HFF-Myc (cell line): ENCODE measurements at places on chromosomes 1 and 21.

DNA sequence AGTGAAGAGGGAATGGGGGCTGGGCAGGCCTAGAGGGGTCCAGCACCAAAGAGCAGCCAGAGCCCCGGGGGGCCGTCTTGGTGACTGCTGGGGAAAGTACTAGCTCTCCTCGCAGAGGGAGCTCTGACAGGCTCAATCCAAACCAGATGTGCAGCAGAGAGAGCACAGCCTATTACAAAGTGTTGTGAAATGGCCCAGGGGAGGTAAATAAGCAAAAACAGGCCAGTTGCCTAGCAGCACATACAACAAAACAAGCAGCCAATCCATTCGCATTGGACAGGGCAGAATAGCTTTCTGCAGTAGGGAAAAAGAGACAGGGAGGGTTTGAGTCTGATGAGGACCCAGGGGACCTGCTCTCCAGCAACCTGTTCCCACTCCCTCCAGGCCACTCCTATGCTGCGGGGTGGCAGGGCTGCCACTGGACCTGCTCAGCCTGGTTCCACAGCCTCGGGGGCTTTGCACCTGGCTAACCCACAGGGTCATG, 239.6 kb upstream of the FGGY start:
- DNase-seq, result peak; percentile 97

GRCh38 chr1:59445040-59445439, 148.1 kb downstream of the FGGY start:
- no peak for DNase-seq

DNA sequence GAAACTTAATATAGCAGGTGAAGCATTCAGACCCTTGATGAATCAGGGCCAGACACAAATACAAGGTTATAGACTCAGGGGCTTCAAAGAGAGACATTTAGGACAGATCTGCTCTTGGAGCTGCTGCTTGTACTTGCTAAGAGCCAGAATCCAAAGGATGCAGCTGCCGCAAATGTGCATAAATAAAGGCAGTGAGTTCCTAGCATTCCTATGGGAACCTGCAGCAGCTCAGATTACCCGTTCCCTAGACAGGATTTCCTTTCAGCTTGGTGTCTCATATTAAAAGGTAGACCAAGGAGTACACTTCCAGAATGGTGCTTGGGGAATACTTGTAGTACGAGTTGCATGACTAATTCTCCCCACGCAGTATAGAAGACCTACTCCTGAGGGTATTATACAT, 9.7 kb upstream of the LRRC53 start:
- DNase-seq, result no peak

- DNase-seq, result no peak
These were observed 17.4 kb upstream of the HIVEP3 start for GRCh38 chr1:41936107-41936506.

- no peak for DNase-seq
These were observed 35.2 kb downstream of the TGFBR3 start for GRCh38 chr1:91850708-91851107.

DNA sequence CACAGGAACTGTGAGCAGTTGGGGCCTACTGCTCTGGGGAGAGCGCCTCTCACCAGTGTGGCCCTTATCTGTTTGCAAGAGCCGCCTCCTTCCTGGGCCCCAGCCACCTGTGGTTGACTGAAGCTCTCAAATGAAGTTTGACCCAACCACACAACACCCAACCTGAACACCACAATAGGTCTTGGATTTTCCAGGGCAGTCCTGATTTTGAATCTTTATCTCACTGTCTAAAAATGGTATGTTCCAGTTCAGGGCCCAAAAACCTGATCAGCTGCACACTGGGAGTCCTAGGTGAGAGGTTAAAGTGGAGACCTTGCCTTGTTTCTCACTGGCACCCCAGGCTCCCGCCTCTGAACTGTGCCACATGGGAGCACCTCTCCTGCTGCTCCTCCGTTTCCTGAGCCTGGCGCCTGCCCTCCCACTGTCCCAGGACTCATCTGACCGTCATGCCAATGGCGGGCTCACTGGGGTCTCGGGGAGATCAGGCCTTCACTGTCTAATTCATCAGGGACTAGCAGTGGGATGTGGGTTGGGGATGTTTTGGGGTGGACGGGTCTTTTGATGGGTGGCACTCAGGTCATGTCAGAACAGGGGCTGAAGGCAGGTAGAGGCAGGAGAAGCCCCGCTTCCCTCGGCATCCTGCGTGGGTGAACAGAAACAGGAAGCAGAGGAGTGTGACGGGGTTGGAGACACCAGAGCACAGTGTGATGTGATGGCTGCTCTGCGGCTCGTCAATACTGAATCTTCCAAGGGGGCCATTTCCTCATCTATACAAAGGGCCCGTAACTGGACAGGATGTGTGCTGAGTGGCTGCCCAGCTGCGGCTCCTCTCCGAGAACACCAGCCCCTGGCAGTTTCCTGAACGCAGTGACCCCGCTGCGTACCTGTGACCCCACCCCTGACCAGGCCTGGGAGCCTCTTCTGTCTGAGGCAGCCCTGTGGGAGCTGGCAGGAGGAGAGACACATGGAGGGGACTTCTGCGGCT, 59.6 kb upstream of the ITPKB start:
- DNase-seq, result no peak

DNA sequence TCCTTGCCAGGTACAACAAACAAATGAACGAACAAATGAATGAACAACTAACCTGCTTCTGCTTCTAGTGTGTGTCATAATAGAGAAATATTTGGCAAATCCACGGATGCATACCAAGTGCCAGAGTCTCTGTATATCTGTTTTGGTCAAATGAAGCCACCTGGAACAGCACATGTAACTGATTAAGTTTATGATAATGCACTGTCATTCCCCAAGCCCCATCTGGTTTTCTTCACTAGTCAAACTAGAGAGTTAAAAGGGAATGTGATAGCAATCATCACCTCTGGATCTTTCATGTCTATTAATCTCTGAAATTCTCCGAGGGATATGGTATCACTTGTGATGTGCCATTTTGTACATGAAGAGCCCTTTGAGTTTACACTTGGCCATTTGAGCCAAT, 21.0 kb upstream of the SCAF4 start:
- no peak for DNase-seq

GRCh38 chr1:25804244-25804963, 4.4 kb downstream of the SELENON start:
- DNase-seq, result no peak

- no peak for DNase-seq
These were observed 265.8 kb upstream of the CSF3R start for GRCh38 chr1:36748466-36748865.

GRCh38 chr1:30253807-30254440, 469.5 kb downstream of the MATN1 start:
- DNase-seq, result no peak

DNA sequence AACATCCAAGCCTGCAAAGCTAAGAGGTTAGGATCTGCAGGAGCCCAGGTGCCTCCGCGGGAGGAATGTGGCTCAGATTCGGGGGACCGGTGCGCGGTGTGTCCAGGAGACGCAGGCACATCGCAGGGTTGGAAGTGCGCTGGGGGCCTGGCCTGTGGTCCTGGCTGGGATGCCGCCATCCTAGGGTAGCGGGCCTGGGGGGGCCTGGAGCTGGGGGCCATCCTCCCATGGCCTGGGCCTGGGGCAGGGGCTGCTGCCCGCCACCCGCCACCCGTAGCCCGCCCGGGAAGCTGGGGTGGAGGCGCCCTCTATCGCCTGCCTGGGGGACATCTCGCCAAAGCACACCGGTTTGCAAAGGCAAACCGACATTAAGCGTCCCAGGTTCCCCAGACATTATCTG, 170.6 kb upstream of the ARHGEF16 start:
- DNase-seq, result no peak

- no peak for DNase-seq
These were observed 20.7 kb downstream of the METTL13 start for GRCh38 chr1:171802207-171802606.

DNA sequence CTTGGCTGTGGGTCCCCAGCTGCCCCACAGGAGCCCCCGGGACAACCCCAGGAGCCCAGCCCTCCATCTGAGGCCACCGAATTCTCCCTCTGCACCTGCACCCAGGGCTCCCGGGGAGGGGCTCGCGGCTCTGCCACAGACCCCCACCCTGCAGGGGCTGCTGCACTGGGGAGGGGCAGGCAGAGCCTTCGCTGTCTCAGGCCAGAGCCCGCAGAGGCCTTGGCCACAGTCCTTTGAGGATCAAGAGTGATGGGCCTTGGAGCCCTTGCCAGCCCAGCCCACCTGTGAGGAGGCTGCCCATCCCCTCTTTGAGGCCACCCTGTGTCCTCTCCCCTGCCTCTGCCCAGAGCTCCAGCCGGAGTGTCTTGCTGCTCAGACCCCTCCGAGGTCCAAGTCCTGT, 6.5 kb downstream of the PERM1 start:
- no peak for DNase-seq

- DNase-seq, result no peak
These were observed 328.8 kb downstream of the PLA2G4A start for GRCh38 chr1:187157552-187157951.

GRCh38 chr1:17684810-17685209, 70.3 kb upstream of the ACTL8 start:
- no peak for DNase-seq

- DNase-seq, result no peak
These were observed 17.3 kb downstream of the DDR2 start for GRCh38 chr1:162649583-162649982.

DNA sequence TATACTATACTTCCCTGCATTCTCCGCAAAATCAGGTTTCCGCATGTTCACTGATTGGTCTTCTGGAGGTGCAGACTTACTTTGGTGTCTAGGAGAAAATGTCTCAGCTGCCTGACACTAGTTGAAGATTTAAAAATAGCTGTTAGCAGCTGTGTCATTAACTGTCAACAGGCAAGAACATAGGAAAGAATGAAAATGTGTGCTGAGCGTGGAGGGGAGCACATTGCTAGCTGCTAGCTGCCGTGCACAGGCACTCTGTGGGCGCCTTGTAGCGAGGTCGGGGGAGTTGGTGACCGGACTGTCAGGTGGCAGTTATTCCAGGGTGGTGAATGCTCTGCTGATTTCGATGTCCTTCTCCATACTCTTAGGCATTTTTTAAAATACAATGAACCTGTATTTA, 5.2 kb downstream of the FAAH start:
- DNase-seq, result no peak

- no peak for DNase-seq
These were observed 114.8 kb upstream of the DPYD start for GRCh38 chr1:98035602-98036002.

GRCh38 chr1:30955448-30956015, 47.0 kb upstream of the SDC3 start:
- no peak for DNase-seq

GRCh38 chr1:40363721-40364120, 9.8 kb upstream of the SMAP2 start:
- no peak for DNase-seq

- DNase-seq, result no peak
These were observed 17.3 kb downstream of the SLC45A1 start for GRCh38 chr1:8335246-8335645.

DNA sequence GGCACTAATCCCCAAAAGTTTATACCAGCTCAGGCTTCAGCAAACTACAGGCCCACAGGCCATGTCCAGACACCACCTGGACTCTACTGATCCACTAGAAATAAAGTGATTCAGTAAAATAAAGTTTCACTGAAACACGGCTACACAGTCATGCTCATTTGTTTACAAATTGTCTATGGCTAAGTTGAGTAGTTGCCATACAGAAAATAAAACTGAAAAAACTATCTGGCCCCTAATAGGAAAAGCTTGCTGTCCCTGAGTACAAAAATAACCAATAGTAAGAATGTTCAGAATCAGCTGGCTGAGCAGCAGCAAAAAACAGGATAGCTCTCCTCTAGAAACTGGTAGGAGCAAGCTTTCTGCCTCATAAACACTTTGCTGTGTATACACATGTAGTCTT, 221.5 kb downstream of the RERE start:
- DNase-seq, result no peak

GRCh38 chr1:245823408-245824147, 668.8 kb downstream of the KIF26B start:
- no peak for DNase-seq

GRCh38 chr1:7538033-7538432, 233.1 kb upstream of the VAMP3 start:
- DNase-seq, result no peak

DNA sequence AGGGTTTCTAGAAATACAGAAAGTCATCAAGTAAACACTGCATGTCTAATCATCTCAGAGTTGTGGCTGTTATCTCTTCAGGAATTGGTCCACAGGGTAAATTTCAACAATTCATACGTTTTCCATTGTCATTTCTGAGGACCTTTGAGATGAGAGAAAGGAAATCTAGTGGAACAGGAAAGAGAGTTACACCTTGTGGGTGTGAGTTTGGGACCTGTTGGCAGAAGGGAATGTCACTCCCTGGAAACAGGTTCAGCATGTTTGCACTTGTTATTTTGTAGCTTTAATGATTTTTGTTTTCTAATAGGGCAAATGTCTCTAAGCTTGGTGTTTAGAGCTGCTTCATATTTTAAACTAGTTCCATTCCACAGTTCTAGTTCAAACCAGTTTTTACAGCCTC, 5.6 kb downstream of the TMEM167B start:
- no peak for DNase-seq

DNA sequence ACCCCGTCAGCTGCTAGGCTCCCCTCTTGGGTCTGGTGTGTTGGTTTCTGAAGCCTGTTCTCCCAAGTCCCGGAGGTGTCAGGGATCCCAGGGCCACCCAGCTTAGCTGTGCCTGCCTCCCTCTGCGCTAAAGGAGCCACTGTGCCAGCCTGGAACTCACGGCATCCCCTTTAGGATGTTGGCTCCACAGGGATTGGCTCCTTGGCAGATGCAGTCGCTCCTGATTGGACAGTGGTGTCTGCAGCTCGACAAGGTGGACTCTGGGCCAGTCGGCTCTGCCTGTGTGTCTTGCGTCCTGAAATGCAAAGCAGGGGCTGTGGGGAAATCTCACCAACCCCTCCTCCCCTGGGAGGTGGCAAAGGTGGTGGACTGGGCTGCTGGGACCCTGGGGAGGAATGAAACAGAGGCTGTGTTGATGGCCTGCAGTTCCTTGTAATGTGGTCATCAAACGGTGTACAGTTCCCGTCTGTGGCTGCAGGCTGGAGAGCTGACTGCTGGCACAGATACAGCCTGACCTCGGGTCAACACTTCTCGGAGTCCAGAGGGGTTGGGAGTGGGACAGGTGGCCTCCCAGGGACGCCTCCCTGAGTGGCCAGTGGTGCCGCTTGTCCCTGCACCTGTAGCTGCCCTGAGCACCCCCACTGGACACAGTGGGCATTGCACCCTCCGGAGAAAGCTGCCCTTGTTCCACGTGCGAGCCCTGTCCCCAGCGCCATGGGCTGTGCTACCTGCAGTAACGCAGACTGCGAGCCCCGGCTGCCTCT, 11.5 kb upstream of the KCNAB2 start:
- no peak for DNase-seq
